Activated CD4-positive, alpha-beta T cell treated with anti-CD3 and anti-CD28 coated beads, Interleukin-2, amount 50 U/mL, for 4 hours (primary cell): ENCODE measurements at places on chromosomes 11 and 22.

- no peak for DNase-seq
These were observed 20.4 kb upstream of the EHF start for GRCh38 chr11:34600339-34601084.

- DNase-seq = no peak
These were observed 28.6 kb downstream of the PRCP start for GRCh38 chr11:82871646-82872045.

- DNase-seq = no peak
These were observed 5.0 kb upstream of the MTFP1 start for GRCh38 chr22:30420347-30421125.

DNA sequence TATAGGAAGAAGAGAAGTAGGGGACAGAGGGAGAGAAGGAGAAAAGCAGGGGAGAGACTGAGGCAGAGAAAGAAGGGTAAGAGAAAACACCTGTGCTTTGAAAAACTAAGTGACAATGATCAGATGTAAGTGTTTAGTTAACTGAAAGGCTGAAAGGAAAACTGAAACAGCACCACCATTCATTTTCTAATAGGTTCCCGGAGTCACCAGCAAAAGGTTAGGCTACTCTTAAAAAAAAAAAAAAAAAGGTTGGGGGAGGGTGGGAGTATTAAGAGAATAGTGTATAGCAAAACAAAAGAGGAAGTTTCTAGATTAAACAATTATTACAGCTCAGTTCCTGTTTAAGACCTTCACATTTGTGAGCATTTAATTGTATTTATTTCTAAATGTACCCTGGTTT, 113.8 kb downstream of the CADM1 start:
- DNase-seq = no peak

- no peak for DNase-seq
These were observed 28.3 kb downstream of the DRD2 start for GRCh38 chr11:113446938-113447337.

- no peak for DNase-seq
These were observed 197.8 kb upstream of the SORL1-AS1 start for GRCh38 chr11:121650351-121651256.

DNA sequence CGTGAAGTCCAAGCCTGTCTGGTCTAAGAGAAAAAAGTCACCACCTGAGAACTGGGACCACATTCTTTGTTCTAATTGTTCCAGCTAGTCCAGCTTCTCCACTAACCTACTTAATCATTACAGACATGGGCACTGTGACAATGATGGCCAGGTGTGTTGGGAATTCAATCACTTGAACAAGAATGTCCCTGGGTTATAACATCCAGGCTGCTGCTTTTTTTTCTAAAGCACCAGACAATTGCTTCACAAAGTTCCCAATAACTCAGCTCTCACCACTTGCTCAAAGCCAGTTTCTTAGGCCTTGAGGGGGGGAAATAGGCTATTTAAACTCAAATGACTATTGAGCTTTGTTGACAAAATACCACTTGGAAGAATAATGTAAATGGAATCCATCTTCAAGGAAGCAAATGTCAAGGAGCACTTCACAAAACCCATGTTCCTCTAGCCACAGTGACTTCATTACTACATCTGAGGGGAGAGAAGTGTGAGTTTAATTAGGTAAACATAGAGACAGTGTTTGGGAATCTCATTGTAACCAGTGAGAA, 80.3 kb downstream of the ME3 start:
- DNase-seq = no peak

GRCh38 chr22:26536762-26537134, 24.5 kb upstream of the TFIP11 start:
- no peak for DNase-seq

GRCh38 chr22:37781434-37782059, 26.2 kb upstream of the GCAT start:
- no peak for DNase-seq

DNA sequence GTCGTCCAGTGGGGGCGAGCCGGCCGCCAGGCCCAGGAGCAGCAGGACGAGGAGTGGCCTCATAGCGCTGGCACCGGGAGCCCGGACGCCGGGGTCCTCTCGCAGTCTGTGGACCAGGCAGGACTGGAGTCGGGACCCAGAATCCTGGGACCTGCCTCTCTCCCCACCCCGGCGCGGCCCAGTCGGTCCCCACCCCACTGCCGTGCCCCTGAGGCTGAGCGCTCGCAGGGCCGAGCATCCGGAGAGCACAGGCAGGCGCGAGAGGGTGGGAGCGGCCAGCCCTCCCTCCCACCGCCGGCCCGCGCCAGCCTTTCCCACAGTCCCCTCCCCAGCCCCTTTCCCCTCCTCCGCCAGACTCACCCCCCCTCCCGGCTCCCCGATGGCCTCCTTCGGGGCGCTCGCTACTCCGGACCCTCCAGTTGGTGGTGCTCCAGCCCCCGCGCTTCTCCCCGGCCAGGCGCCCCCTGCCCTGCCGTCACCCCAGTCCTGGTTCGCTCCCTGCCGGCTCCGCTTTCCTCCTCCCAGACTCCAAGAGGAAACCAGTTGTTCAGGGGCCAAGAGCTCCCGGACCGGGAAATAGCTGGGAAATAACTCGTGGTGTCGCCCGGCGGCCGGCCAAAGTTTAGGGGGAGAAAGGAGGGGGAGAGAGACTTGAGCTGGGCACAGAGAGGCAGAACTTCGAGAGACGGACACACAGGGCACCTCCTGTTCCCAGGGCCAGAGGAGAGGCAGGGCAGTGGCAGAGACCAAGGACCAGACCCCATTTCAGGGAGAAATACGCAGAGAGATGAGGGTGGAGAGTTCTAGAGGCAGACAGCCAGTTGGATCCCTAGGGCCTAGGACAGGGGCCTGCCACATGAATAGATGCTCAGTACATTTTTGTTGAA, at the start of gene C1QTNF5:
C1QTNF5 (minus strand) TSS at position 549 of the 887 bp plus-strand sequence; CDS start at position 63, 486 bp downstream.
- DNase-seq = no peak

DNA sequence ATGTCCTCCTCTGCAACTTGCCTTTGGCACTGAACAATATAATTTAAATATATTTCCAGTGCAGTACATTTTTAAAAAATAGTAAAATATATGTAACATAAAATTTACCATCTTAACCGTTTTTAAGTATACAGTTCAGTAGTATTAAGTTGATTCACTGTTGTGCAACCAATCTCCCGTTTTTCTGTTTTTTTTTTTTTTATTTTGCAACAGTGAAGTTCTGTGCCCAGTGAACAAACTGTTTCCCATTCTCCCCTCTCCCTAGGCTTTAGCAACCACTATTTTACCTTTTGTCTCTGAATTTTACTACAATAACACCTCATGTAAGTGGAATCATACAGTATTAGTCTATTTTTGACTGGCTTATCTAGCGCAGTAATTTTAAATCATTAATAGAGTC, 13.8 kb downstream of the PRRG4 start:
- no peak for DNase-seq

- DNase-seq = no peak
These were observed 27.0 kb upstream of the TSPAN18 start for GRCh38 chr11:44699497-44700408.

- no peak for DNase-seq
These were observed 16.1 kb downstream of the TRIM22 start for GRCh38 chr11:5705688-5706087.

- DNase-seq = no peak
These were observed 11.9 kb downstream of the HOATZ start for GRCh38 chr11:111526501-111526900.

GRCh38 chr22:41350087-41350486, 31.7 kb upstream of the TEF start:
- DNase-seq = no peak

GRCh38 chr22:33361581-33361980, 303.4 kb upstream of the SYN3 start:
- no peak for DNase-seq

GRCh38 chr22:39527481-39527961, 5.0 kb downstream of the RPS19BP1 start:
- DNase-seq = no peak

DNA sequence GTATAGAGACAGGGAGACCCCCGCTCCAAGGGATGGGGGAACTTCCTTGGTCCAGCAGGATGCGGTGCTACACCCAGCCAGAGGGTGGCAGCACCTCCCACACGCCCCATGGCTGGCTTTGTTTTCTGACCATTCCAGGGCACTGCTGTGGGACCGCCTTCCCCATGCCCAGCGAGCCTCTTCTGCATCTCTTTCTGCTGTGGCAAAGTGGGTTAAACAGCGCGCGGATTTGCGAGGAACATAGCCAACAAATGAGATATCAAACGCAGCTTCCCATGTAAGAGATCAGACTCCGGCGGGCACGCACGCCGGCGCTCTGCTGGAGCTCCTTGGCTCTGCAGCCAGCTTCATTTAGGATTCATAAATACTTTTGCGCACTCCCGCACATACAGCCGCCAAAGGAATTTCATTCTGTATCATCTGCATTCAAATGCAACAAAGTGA, 485.8 kb upstream of the CADM1 start:
- no peak for DNase-seq

DNA sequence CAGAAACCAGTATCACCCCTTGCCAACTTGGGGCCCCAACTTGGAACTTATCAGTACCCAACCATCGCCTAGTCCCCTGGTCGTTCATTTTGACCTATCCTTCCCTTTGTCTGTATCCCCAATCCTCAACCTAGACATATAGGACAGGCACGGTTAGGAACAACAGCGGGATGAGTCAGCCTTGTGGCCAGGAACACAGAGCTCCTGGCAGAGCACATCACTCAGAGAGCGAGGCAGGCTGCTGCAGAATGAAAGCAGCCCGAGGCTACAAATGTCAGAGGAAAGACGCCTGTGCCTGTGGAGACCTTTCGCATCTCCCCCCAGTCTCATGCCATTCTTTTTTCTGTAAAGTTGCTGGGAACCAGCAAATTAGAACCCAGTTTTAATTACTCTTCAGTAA, 14.6 kb downstream of the DKK3 start:
- no peak for DNase-seq

DNA sequence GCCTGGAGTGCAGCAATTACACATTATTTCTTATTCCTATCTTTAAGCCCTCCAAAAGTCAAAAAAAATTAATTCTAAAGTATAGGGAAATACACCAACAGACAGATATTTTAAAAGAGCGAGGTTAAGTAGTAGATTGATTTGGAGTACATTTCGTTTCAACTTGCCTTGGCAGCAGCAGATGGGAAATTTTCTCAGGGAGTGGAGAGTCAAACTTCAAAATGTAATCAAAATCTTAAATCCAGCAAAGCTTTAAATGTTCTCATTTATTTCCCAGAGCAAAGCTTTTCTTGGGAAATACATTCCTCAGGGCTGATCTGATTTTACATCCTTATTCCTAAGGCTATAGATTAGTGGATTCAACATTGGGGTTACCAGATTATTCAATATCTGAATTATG, 21.9 kb upstream of the VWA5A start:
- no peak for DNase-seq

- no peak for DNase-seq
These were observed 19.1 kb upstream of the BSX start for GRCh38 chr11:123000721-123001120.

- DNase-seq = no peak
These were observed 103.6 kb downstream of the TTC17 start for GRCh38 chr11:43462359-43462758.

DNA sequence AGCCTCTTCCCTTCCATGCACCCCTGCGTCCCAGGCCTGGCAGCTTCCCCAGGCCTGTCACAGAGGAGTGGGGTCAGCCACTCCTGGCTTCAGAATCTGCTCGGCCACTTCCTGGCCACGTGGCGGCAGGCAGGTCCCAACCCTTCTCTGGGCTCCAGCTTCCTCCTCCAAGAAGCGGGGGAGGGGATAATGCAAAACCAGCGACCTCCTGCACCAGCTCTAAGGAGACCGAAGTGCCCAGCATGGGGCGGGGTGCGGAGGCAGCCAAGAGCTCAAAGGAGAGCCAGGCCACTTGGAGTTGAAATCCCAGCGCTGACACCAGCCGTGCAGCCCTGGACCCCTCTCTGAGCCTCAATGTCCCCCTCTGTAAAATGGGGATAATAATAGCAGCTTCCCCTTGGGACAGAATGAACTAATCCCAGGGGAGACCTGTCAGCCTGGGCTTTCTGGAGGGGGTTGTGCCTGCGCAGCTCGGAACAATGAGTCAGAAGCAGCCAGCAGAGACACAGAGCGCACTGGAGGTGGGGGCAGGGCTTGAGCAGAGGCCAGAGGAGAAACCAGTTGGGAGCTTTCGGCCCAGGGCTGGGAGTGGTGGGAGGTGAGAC, 22.8 kb upstream of the PICK1 start:
- DNase-seq = no peak

DNA sequence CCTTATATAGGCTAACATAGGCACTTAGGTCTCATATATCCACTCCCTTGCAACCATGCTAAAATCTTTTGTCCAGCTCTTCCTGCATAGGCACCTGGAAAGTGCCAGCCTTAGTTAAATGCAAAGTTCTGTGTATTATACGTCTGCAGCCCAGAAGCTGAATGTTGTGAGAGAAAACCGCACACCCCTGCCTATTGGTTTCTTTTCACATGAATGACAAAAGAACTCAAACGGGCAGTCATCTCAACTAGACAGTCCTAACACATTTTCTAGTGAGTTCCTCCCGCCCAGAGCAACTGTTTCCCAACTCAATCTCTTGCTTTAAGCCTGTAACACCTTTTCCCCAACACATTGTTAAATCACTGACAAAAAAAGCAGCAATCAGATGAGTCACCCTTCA, 69.4 kb upstream of the SC5D start:
- no peak for DNase-seq

- DNase-seq = no peak
These were observed 196.4 kb downstream of the IGLL1 start for GRCh38 chr22:23383491-23384361.

GRCh38 chr11:93846411-93846810, 4.0 kb downstream of the VSTM5 start:
- no peak for DNase-seq

DNA sequence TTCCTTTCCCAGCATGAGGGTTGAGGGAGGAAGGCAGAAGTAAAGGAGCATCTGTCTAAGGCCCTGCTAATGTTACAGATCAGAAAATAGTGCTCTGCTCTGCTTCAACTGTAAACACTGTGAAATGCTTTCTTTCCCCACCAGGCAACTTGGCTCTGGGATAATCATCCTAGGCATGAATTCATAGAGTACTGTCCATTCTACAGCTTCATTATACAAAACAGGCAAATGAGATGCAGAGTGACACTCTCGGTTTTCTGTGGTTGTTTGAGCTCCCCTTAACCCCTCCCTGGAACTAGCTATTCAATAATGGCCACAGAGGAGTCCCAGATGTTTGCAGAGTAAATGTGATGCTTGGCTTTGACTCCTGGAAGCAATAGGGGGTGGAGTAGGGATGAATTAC, 184.3 kb upstream of the CTSC start:
- no peak for DNase-seq

DNA sequence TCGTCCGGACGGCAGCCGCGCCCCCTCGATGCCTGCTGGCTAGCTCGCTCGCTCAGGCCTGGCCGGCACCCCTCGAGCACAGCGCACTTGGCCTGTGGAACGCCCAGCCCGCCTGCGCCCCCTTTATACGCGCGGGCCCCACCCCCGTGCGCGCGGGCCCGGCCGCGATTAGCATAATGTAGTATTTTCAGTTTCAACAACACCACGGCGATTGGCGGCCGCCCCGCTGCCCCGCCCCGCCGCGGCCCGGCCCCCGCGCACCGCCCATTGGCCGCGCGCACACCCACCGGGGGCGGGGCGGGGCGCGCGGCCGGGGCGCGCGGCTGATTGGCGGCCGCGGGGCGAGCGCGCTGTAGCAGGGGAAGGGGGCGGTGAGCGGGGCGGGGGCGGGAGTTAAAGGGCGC, at the start of gene CDKN1C:
CDKN1C (minus strand) TSS at position 98 of the 404 bp plus-strand sequence. CDS start 319 bp downstream, outside the sequence.
- peak; percentile 75 for DNase-seq
